Prostate gland (tissue), 2 donors: ENCODE measurements at places on chromosomes 6 and 20.

DNA sequence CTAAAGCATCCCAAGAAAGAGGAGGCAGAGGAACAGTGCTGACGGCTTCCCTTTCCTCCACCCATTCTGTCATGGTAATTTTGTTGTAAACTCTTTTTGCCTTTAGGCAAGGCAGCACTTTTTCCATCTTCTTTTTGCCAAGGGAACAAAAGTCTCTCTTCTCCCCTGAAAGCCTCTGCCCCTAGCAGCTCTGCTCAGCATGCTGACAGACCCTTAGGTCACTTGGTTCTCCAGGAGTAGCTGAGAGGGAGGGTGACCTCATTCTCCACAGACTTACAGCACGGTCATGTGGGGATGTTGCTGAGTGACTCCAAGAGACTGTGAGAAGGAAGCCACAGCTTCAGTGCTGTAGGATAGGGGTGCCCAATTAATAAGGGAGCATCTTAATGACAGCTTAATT is 81.1 kb upstream of the RALGAPA2 start:
- no peak for DNase-seq

- peak; percentile 43 for DNase-seq
Observed at GRCh38 chr20:53899351-53900167, 170.8 kb downstream of the BCAS1 start.

DNA sequence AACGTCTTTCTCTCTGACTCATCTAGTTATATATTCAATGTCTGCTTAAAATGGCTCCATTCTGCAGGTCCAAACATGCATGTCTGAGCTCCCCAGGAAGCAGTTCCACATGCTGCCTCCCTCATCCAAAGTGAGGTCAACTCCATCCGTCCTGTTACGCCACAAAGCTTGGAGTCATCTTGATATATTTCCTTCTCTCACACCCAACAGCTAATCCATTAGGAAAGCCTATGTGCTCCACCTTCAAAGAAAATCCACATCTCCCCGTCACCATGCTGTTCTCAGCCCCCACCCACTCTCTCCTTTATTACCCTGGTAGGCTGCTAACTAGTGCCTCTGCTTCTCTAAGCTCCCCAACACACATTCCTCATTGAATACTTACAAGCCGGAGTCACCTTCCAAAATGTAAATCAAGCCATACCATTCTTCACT is 130.2 kb upstream of the SYNDIG1 start:
- DNase-seq, result no peak

GRCh38 chr6:136262940-136263339 is 12.8 kb upstream of the MTFR2 start:
- DNase-seq, result no peak

GRCh38 chr6:152063170-152063921 is 255.9 kb downstream of the ESR1 start:
- peak; percentile 9 for DNase-seq

DNA sequence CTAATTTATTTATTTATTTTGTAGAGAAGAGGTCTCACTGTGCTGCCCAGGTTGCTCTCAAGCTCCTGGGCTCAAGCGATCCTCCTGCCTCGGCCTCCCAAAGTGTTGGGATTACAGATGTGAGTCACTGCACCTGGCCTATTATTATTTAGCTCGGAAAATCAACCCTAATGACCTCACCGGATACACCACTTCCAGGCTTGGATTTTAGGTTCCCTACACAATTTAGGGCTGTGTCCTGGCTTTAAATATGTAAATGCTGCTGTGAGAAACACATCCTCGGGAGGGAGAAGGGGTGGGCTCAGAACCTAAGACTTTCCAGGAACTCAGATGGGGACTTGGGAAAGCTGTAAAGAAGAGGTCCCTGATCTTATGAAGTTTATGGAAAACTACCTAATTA is 51.0 kb upstream of the SLC32A1 start:
- DNase-seq, result no peak

DNA sequence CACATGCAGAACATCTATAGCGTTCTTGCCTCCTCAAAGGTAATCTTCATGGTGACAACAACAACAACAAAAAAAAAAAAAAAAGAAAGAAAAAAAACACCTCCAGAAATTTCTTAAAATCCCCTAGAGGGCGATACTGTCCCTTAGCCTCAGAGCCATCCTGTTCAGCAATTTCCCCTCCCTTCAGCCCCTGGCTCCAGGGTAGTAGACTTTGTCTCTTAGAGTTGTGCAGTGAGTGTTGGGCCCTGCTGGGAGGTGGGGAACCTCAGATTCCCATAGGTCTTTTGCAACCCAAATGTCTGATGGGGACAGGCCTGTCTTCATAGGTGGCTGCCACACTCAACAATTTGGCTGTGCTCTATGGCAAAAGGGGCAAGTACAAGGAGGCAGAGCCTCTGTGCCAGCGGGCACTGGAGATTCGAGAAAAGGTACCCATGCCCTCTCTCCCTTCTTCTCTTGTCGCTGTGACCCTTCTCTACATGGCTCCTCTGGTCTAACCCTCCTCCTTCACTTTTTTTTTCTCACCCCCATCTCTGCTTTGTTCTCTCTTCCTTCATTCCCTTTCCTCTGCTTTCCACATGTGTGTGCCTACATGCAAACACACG is 6.0 kb upstream of the PTK7 start:
- no peak for DNase-seq

- no peak for DNase-seq
Observed at GRCh38 chr20:62459488-62459887, 16.3 kb downstream of the GATA5 start.

- no peak for DNase-seq
Observed at GRCh38 chr6:77587963-77588362, 64.9 kb upstream of the MEI4 start.

- DNase-seq, result no peak
Observed at GRCh38 chr6:121944354-121944753, 455.1 kb upstream of the HSF2 start.

- DNase-seq, result no peak
Observed at GRCh38 chr20:61186771-61187472, 65.1 kb upstream of the CDH4 start.

GRCh38 chr20:25221592-25222460 is 26.1 kb upstream of the PYGB start:
- no peak for DNase-seq

- no peak for DNase-seq
Observed at GRCh38 chr6:105504706-105505105, 101.8 kb upstream of the PREP start.

DNA sequence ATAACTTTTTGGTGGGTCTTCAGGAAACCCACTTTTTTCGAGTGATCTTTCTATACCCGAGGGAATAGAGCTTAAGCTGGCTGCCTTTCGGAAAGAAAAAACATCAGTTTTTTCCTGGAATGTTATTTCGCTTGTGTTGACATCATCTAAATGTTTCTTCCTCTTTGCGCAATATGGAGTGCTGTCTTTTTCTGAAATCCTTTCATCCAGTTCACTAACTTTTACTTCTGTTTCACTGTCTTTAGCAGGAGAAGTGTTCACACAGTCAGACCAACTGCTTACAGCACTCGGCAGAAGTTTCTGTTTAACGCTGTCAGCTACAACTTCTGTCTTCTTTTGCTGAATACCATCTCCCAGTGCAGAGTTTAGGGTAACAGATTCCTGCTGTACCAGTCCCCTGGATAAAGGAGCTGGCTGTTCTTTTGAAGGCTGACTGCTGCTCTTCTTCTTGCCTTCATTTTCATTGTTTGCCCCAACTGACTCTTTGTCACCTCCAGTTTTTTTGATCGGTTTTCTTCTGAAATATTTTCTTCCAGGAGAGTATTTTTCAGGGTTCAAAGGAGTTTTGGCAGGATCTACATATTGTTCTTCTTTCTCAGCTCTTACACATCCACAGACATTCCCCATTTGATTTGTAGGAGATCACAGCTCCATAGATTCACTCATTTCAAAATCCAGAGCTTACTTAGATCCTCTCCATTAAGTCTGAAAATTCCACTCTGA is 50.0 kb upstream of the DST start:
- no peak for DNase-seq

- peak; percentile 93 for DNase-seq
Observed at GRCh38 chr6:30075790-30076732, 492 bp upstream of the RNF39 start.

DNA sequence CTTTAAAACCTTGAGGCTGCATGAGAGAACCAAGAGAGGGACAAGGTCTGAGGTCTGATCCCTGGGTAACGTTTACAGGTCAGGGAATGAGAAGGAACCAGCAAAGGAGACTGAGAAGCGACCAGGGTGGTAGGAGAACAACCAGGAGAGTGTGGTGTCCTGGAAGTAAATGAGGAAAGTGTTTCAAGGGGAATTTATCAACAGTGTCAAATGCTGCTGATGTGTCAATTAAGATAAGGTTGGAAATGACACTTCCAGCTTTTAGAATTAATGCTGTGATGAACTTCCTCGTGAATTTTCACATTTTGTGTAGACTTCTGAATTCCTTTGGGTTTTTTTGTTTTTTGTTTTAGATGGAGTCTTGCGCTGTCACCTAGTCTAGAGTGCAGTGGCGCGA is 83.7 kb downstream of the CNBD2 start:
- DNase-seq, result no peak

DNA sequence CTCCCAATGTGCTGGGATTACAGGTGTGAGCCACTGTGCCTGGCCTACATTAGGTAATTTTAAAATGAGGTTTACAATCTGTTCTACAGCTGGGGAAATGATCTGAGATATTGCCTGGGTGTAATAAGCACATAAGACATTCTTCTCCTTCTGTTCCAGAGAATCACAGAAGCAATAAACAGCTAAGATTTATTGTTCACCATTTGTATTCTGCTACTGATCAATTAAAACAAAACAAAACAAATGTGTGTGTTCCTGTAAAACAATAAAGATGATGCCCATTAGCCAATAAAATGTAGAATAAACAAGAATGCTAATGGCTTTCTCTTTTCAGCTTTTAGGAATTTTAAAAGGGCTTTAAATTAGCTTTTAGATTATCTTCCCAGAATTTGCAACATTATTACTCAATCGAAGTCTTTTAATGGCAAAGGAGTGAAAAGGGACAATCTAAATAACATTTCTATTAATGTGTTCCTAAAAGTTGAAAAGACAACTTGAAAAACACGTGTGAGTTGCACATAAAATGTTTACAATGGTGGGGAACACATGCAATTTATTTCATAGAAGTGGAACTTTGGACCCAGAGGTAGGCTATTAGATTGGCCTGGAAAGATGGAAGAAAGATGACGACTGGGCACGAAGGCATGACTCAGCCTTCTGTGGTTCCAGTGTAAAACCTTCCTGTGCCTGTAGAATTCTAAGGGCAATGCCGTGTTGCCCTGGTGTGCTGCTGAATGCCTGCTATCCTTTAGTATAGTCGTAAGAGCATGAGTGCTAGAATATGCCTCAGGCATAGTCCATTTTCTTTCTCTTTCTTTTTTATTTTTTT is 29.0 kb upstream of the DEK start:
- no peak for DNase-seq

GRCh38 chr6:8652710-8653109 is 217.4 kb upstream of the SLC35B3 start:
- no peak for DNase-seq

GRCh38 chr6:22072949-22073348 is 223.9 kb downstream of the PRL start:
- DNase-seq, result no peak

DNA sequence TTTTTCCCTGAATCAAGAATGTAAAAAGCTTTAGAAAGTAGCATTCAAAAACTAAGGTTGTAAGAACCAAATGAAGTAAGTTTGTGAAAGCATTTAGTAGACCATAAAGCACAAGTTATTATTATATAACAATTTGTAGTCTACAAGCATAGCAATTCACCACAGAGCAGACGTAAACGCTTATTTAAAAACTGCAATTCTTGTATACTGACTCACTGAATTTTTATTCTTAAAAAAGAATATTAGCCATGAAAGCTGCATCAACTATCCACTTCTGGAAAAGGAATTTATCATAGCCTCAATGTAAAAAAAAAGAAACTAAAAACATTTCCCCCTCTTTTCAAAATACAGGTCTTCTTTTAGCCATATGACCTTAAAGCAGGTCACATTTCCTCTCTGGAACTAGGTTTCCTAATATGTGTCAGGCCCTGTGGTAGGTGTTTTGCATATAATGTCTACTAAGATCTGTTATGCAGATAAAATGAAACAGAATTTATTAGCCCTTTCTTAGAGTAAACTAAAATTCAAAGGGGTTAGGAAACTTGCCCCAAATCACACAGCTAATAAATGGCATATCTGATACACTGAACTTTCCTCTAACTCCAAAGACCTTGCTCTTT is 2.1 kb downstream of the MAP3K7 start:
- DNase-seq, result no peak

DNA sequence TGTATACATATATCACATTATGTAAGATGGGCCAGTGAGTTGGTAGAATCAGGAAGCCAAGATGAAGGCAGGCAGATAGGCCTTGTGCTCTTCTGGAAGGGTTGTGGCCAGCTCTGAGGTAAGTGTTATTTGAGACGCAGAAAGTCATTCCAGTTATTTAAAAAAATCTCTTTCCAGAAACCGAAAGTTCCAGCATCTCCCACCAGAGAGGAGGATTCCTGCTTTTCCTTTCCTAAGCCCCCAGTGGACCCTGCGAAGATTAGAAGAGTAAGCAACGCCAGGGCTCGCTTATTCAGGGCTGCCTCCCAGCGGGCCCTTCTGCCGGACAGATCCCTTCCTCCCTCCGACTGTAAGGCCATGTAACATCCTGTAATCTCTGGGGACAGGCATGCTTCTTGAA is 20.4 kb downstream of the ARMC2 start:
- no peak for DNase-seq

- no peak for DNase-seq
Observed at GRCh38 chr6:159400826-159401225, 231.6 kb downstream of the FNDC1 start.

GRCh38 chr6:165847407-165848085 is 184.5 kb upstream of the PDE10A start:
- DNase-seq, result no peak

- DNase-seq, result no peak
Observed at GRCh38 chr20:24700166-24700860, 230.9 kb downstream of the SYNDIG1 start.

GRCh38 chr20:19881080-19881840 is 123.2 kb downstream of the RIN2 start:
- DNase-seq, result no peak

DNA sequence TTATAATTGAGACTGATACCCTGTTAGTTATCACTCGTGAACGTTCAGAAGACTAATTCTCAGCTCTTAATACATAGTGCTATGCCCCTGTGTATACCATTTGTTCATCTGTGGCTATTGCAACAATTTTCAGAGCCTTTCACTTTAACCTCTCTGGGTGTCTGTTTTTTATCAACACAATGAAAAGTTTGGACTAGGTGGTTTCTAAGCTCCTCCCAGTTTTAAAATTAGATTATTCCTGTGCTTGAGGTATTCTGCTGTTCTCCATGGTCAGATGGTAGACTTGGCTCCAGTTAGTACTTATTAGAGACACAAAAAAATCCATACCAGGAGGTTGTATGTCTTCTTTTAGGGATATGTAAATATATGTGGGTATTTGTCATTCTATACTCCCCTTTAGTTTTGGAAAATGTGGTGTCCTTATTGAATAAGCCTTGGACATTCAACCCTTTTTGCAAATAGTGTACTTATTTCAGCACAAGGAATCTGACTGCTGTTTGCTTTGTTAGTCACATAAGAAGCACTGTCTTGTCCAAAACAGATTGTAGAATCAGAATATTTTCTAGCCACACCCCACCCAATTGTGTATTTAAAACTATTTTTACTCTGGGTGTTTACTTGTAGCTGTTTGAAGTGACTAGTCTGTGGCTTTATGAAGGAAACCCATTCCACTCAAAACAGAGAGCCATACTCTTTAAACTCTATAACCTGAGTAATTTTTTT is 2.0 kb upstream of the COL10A1 start:
- DNase-seq, result no peak

- DNase-seq, result no peak
Observed at GRCh38 chr6:52566853-52567279, 10.0 kb downstream of the TRAM2 start.

GRCh38 chr20:6185268-6185667 is 62.4 kb upstream of the FERMT1 start:
- DNase-seq, result no peak
